Psoas muscle (tissue), 8 donors: ENCODE measurements at places on chromosomes 6 and 20.

GRCh38 chr6:75115481-75115880, 90.4 kb downstream of the COL12A1 start:
- H3K4me3 ChIP-seq, result no peak overlapping the region
- no peak overlapping the region for H3K27ac ChIP-seq
- H3K27me3 ChIP-seq, result no peaks in the 10 kb centered on the region
- DNase-seq, result no peak
- H3K4me1 ChIP-seq, result no peaks in the 10 kb centered on the region

DNA sequence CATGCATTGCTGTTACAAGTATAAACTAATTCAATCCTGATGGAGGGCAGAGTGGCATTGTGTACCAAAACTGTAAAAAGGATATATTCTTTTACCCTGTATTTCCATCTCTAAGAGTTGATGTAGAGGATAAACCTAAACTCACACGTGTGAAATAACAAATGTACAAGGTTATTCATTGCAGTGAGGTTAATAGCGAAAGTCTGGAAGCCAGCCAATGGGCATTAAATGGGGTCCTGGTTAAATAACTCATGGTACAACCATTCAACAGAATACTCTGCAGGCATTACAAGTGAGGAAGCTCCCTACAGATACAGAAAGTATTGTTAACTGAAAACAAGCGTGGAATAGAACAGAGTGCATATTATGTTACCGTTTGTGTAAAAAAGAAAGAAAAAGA, 56.9 kb downstream of the BCAS1 start:
- H3K4me3 ChIP-seq, result no peak overlapping the region
- no peak for DNase-seq
- H3K27ac ChIP-seq, result no peak overlapping the region
- no peaks in the 10 kb centered on the region for H3K36me3 ChIP-seq
- H3K27me3 ChIP-seq, result no peaks in the 10 kb centered on the region

- peak overlapping the region; percentile 35 for H3K4me3 ChIP-seq
- no peaks in the 10 kb centered on the region for H3K36me3 ChIP-seq
- H3K27me3 ChIP-seq, result no peaks in the 10 kb centered on the region
- H3K27ac ChIP-seq, result no peak overlapping the region
- H3K4me1 ChIP-seq, result peaks cover 16% of the 10 kb centered on the region
- DNase-seq, result no peak
Observed at GRCh38 chr6:118283766-118284165, 264.3 kb upstream of the PLN start.

GRCh38 chr6:3186974-3187382, 29.6 kb upstream of the TUBB2A start:
- DNase-seq, result no peak
- no peak overlapping the region for H3K4me3 ChIP-seq
- no peak overlapping the region for H3K27ac ChIP-seq
- no peaks in the 10 kb centered on the region for H3K36me3 ChIP-seq
